ENCODE measurements at places on chromosomes 11 and 22.

GRCh38 chr11:38543986-38544385, 1946.0 kb upstream of the RAG2 start:
- DNase-seq: no peak

DNA sequence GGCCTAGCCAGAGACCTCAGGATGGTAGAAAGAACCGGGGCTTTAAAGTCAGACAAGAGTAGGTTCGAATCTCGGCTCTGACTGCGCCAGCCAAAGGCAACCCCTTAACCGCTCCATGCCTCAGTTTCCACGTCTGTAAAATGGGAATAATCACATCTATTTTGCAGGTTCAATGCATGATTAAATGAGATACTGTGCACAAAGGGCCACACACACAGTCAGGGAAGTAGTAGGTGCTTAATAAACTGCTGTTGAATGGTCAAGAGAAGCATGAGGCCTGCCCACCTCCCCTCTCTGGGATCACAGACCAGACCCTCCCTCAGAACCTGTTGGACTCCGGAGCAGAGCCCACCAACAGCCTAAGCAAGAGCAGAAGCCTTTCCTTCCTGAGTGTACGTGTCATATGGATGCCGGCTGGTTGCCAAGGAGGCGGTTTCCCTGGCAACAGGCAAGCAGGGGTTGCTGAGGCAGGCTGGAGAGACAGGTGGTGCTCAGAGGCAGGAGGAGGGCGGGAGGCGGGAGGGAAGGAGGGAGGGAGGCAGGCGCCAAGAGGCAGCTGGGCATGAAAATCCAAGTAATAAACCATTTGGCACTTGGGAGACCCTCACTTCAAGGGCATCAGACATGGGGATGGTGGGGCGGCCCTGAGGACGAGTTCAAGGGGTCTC, 43.9 kb downstream of the NFAM1 start:
- DNase-seq: no peak

- DNase-seq: no peak
These were observed 873.7 kb upstream of the FAT3 start for GRCh38 chr11:91350931-91351330.

DNA sequence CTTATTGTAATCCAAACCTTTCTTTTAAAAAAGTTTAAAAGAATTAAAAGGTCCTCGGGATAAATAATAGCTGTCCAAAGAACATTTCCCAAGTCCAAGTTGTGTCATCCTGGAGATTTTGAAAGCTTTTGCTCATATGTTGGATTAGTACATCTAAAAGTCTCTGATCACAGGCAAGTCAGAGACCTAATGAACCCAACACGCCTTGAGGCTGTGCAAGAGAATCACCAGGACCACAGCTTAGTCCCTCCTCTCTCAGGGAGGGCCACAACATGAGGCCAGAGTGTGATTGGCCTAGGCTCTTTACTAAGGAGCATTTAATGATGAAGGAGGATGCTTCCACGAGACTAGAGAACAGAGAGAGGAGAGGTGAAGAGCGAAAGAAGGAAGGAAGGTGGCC, 98.7 kb upstream of the OR5AK2 start:
- DNase-seq: no peak

DNA sequence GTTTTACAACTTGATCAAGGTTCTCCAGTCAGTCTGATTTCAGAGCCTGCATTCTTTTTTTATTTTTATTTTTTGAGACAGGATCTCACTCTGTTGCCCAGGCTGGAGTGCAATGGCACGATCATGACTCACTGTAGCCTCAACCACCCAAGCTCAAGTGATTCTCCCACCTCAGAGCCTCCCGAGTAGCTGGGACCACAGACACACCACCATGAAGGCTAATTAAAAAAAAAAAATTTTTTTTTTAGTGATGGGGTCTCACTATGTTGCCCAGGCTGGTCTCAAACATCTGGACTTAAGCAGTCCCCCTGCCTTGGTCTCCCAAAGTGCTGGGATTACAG, 117.2 kb upstream of the NAV2 start:
- DNase-seq: no peak

DNA sequence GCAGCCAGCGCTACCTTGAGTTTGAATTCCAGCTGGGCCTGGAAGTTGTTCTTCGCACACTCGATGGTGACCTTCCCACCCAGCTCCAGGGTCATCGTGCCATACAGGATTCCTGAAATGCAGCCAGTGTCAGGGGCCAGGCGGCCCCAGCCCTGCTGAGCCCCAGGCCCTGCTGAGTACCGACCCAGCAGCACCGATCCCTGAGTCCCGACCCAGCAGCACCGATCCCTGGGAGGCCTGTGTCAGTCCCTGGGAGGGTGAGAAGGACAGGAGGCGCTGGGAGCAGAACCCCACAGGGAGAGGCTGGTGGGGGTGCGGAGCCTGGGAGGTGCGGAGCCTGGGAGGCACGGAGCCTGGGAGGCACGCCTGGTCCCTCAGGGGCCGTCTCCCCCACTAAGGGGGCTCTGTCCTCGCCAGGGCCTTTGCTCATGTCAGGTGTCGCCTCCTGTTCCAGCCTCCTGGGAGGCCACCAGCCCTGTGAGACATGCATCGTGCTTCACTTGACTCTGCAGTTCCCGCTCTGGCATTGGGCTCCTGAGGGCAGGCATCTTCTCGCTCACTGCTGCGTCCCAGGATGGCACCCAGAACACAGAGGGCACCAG, 37.1 kb upstream of the CARS1 start:
- no peak for DNase-seq

All from activated CD4-positive, CD25-positive, alpha-beta regulatory T cell treated with anti-CD3 and anti-CD28 coated beads, Interleukin-2, amount 50 U/mL, for 72 hours (primary cell).